ENCODE measurements at places on chromosomes 13 and 19.

GRCh38 chr13:65330691-65331090, 1899.4 kb downstream of the PCDH9 start:
- DNase-seq, result no peak

GRCh38 chr13:66673401-66673800, 556.7 kb downstream of the PCDH9 start:
- no peak for DNase-seq

- DNase-seq, result no peak
Observed at GRCh38 chr13:73767191-73767741, 366.9 kb downstream of the KLF12 start.

GRCh38 chr19:50330365-50331078, 1.3 kb upstream of the KCNC3 start:
- peak; percentile 80 for DNase-seq

GRCh38 chr19:20278342-20278741, 111.3 kb downstream of the ZNF486 start:
- DNase-seq, result no peak

DNA sequence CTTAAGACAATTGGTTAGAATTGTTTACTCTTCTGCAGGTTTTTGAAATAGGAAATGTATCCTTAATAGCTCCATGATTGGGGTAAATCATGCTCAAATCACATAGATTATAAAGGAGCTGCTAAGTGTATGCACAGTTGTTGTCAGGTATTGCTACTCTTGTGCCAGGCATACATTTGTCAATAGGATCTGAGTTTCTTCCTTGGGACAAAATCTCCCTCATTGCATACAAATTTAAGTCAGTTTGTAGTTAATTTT, 109.3 kb upstream of the MLNR start:
- no peak for DNase-seq

DNA sequence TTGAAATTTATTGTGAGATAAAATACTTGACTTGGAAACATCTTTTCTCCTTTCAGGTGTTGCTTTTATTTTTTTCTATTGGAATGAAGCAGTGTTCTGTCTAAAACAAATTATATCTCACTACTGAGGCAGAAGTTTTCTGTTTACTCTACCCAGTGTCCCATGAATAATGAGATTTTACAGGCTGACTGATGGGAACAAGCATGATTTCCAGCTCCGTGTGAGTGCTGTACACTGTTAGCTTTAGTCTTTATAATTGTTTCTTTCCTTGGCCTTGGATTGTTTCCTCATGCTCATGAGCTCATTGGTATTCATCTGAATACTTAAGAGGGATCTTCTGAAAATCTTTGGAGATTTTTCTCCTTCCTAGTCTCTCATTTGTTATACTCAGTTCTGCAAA, 2049.5 kb upstream of the PRR20A start:
- DNase-seq, result no peak

- no peak for DNase-seq
Observed at GRCh38 chr19:43229315-43229714, 23.9 kb upstream of the PSG4 start.

DNA sequence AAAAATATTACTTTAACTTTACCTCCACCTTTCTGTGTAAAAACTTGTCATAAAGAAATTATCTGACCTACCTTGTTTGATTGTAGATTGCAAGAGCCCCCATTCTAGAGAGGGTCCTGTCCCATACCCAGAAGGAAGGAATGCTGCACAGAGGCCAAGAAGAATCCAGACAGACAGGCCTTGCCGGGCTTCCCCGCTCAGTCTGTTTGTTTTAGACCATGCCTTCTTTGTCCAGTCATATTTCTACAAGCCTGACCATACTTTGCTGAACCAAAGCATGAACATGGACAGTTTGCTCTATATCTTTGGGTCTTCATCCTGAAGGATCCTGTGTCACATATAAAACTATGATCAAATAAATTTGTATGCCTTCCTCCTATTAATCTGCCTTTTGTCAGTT, 95.8 kb upstream of the MYCBP2 start:
- DNase-seq, result no peak
